NCI-H1417 (cell line): ENCODE measurements at places on chromosomes 3 and 15.
A peak's percentile ranks its signal among the peaks of the same experiment; 100 is the strongest.

DNA sequence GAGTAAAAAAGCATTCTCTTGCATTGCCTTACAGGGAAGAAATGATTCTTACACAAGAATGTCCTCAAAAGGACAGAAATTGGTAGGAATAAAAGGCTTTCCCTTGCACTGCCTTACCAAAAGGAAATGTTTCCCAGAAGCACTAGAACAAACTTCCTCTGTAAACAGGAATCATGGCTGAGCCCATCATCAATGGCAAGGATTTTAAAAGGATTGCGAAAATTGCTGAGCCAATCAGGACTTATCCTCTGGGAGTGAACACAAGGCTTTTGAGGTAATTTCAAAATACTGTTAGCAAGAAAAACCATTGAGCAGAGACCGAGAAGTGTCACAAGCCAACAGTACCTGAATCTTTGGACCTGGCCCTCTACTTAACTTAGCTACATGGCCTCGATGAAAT lies 897.3 kb downstream of the ROBO1 start:
- DNase-seq: no peak

DNA sequence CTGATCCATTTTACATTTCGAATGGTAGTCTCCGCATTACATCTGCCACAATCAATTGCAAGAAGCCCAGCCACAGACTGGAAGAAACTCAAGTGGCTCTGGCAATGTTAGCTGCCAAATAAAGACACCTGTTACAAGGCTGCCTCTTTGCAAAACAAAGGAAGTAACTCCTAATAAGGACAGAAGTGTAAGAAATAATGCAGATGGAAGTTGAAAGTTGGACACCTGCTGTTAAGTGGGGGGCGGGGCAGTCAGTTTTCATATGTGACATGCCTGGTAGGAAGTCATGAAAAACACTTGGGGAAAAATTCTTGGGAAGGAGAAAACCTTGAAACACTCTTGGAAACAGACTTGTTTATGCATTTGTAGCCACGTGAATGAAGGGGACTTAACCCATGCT lies 54.1 kb upstream of the ATP2C1 start:
- peak; percentile 86 for DNase-seq

DNA sequence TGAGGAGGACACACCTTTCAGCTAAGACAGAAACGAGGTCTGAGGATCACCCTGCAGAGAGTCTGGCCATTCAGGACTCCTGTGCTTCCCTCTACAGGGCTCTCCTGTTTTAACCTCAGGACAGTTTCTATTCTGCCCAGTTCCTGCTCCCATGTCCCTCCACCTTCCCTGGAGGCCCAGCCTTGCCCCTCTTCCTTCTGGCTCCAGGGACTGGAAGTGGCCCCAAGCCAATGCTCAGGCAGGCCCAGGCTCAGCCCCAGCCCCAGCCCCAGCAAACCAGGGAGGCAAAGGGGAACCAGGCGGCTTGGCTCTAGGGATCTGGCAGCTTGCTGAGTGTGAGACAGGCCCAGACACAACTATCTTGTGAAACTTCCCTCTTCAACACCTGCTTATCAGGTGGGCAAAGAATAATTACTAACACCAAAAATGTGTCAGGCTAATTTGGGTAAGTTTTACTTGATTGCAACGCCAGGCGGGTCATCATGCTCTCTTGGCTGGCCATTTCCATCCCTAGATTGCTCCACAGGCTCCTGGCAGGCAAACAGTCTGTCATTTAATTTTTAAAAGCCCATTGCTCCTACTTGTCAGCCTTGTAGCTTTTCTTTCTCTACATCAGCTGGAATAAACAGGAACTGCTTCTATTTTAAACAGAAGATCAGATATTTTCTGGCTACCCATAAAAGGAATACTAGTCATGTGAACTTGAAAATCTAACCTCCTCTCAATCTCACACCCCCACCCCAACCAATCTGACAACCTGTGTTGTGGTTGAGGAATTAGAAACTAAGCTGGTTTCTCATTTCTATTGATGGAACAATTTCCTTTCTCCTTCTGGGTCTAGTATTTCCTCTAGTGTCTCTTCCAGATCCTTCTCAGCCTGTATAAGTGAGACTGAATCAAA lies 33.5 kb downstream of the UPK1B start:
- no peak for DNase-seq

- no peak for DNase-seq
Observed at GRCh38 chr15:77892335-77892734, 185.2 kb downstream of the TBC1D2B start.

DNA sequence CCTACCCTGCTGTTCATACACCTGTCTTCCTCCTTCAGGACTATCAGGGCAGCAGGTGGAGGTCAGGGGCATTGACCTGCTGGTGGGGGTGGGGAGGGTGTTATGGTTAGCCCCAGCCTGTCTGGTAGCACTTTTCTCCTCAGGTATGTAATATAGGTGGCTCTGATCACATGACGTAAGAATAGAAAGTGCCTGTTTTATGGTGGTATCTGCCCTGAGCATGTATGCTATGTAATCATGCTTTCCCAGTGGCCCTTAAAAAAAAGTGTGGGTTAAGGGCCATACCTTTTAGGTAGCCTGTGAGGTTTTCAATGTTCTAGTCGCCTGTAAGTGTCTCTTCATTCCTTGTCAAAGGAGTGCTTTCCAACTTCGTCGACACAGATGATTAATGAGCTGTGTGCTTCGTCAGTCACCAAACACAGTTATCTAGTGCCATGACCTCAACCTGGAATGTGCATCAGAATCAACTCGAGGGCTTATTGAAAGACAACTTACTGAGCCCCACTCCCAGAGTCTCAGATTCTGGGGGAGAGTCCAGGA lies 86.3 kb downstream of the KLHL25 start:
- no peak for DNase-seq

- DNase-seq: peak; percentile 86
Observed at GRCh38 chr3:64945171-64945729, 257.4 kb upstream of the ADAMTS9 start.

DNA sequence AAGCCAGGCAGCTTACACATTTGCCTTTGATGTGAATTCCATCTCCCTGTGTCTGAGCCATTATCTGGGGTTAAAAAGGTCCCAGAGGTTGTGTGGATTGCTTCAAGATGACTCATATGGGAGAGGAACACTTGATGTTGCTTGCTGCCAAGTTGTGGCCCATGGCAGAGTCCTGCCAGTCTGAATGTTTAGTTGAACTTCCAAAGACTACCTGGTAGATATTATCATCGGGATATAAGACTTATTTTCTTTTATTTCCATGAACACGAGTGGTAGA lies 85.6 kb downstream of the TJP1 start:
- no peak for DNase-seq

DNA sequence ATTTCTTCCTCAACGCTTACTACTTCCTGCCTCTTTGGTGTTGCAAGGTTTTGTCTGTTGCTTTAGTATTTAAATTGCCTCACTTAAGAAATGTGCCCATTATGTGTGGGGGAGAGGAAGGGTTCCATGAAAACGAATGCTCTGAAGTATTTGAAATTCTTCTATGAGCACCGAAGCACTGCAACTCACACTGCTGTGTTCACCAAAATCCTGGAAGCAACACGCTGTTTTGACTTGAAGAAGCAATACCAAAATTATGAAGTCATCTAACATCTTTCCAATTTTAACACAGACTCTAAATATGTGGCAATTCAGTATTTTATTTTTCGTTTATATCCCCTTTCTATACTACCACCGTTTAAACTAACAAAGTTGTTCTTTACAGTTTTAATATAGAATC lies 101.5 kb downstream of the RBMS3 start:
- DNase-seq: no peak

DNA sequence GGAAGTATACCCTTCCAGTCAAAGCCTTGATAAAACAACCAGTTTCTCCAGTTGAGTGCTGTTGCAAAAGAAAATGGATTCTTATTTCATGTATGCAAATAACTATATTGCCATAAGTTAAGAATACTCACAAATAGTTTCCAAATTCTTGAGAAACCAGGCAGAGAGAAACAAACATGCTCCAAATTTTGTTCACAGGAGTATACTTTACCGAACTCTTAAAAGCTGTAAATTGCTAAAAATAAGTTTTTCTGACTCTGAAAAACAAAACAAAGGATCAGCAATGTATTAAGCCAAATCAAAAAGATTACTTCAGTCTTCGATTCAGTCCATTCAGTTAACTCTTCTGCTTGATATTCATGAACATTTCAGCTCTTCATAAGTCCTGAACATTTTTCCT lies 646.5 kb downstream of the MCTP2 start:
- DNase-seq: no peak

DNA sequence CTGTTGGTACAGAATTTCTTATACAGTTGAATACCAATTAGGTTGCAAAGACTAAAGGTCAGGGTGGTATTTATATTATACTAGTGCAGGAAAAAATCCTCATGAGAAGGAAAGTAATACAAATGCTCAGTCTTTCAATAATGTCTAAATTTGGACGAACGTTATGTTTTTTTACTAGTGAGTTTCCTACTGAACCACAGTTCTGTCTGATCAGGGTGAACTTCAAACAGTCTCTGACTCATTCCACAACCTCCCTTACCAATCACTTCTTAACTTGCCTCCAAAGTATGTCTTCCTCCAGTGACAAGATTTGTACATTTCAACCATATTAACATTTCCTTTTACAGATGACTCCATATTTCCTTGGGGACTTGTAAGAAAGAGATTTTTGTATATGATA lies 3.4 kb downstream of the TMEM212 start:
- no peak for DNase-seq

- DNase-seq: no peak
Observed at GRCh38 chr3:40186508-40186907, 123.0 kb upstream of the EIF1B start.

DNA sequence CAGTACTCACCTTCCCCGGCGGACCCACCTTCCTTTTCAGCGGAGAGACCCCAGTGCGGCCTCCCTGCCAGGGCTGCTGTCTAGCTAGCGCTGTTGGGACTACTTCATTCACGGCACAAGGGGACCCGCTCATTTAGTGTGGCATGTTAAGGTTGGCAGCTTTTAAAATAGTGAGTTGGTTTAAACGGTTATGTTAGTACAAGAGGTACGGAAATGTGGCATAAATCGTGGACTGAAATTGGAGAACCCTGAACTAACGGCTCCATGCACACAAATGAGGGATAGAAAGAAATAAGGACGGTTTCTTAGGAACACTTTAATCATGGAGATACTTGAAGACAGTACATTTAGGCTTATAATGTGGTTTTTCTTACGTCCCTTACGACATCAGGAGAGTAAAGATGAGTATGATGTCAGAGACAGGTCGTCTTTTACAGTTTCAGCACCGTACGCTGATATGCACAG lies 752 bp downstream of the CEP63 start:
- DNase-seq: peak; percentile 80

DNA sequence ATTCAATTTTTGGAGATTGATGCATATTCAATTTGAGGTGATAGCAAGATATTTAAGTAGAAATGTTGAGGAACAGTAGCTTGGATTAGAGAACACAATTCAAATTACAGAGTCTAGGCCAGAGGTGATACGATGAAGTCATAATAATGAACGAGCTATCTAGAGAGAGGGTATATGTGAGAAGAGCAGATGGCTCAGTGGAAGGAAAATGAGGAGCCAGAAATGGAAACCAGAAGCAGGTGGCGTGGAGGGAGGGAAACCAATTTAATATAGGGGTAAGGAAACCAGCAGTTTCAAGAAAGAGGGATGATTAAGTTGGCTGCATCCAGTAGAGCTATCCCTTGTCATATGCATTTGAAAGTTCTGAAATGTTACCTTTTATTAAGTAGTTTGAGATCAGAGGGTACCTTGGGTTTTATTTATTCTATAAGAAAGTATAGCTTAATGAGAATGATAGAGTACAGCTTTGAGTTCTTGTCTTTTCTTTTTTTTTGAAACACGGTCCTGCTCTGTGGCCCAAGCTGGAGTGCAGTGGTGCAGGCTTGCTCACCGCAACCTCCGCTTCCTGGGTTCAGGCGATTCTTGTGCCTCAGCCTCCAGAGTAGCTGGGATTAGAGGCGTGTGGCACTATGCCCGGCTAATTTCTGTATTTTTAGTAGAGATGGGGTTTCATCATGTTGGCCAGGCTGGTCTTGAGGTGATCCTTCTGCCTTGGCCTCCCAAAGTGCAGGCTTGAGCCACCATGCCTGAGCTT lies 22.1 kb downstream of the NCK1 start:
- DNase-seq: peak; percentile 54

- DNase-seq: no peak
Observed at GRCh38 chr3:52742418-52743041, 28.2 kb downstream of the NEK4 start.

DNA sequence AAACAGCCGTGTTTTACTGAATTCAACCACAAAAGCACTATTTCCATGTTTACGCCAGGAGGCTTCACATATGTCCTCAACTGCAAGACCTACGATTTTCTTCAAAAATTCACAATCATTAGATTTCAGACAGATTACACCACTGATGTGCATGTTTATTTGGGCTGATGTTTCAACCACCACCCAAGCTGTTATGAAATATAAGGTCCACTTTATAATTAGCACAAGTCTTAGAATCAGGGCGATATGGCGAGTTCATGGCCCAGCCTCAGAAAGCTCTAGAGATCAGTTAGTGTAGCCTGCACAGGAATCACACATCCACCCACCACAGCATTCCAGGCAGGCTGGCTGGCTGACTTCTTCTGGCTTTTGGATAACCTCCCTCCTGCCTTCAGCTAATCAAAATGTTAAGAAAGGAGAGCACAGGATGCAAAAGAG lies 15.4 kb downstream of the SH3BP5 start:
- no peak for DNase-seq

GRCh38 chr3:157134620-157135191 lies 25.2 kb downstream of the CCNL1 start:
- DNase-seq: no peak

- DNase-seq: no peak
Observed at GRCh38 chr3:50196253-50196801, 4.9 kb downstream of the GNAT1 start.

DNA sequence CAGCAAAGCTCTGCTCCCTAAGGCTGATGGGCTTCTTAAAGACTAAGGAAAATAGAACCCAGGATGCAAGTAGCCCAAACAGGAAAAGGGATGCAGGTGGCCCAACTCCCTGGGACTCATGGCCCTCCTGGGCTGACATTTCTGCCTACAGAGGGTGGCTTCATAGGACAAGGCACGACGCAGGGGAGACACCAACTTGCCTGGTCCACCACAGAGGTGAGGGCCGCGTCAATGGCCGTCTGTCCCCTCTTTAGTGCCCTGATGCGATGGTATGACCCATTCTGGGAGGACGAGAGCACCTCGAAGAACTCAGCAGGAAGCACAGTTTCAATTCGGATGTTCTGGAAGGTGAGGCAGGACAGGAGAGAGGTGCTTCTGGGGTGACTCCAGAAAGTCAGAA lies 44.0 kb downstream of the NUP210 start:
- no peak for DNase-seq

DNA sequence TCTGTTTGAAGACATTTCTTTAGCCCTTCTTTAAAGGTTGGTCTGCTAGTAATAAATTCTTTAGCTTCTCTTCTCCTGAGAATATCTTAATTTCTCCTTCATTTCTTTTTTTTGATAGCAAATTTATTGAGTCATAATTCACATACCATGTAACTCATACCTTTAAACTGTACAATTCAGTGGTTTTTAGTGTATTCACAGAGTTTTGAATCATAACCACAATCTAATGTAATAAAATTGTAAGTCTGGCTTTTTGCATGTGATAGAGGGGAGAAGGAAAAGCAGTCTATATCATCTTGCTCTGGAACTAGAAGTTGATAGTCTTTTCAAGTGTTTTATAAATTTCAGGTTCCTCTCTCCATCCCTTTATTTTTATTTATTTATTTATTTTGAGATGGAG lies 81.3 kb downstream of the APBA2 start:
- DNase-seq: no peak

GRCh38 chr15:60408463-60408981 lies 10.7 kb upstream of the ANXA2 start:
- DNase-seq: no peak
